Stimulated activated CD4-positive, alpha-beta T cell treated with anti-CD3 and anti-CD28 coated beads, Interleukin-12 subunit alpha, Interleukin-12 subunit beta, amount 100 ng/mL, for 24 hours (primary cell): ENCODE measurements at places on chromosomes 5 and 9.

- DNase-seq: no peak
Measured at GRCh38 chr5:74319076-74319475, 321.5 kb downstream of the ENC1 start.

DNA sequence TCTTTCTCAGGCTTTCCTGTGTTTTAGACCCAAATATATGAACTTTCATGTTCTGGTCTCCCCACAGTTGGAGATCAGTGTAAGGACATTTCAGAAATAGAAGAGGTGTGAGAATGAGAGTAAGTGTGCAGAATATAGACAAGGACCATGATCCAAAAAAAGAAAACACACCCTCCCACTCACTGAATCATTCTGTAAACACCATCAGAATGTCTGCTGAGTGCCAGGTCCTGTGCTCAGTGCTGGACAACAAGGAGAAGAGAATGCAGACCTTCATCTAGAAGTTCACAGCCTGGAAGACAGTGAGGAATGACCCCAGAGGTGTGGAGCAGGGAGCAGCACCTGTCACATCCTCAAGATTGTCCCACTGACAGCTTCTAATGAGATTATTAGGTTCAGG is 19.1 kb upstream of the SH3RF2 start:
- DNase-seq: no peak

GRCh38 chr5:155898284-155898683 is 428.7 kb upstream of the SGCD start:
- DNase-seq: no peak

- DNase-seq: no peak
Measured at GRCh38 chr5:116671211-116671736, 96.7 kb upstream of the SEMA6A start.

- DNase-seq: no peak
Measured at GRCh38 chr5:136435946-136436543, 70.7 kb upstream of the TRPC7 start.

GRCh38 chr9:129221979-129222635 is 44.0 kb upstream of the IER5L start:
- no peak for DNase-seq

GRCh38 chr9:90975781-90976538 is 174.3 kb downstream of the SYK start:
- DNase-seq: no peak

DNA sequence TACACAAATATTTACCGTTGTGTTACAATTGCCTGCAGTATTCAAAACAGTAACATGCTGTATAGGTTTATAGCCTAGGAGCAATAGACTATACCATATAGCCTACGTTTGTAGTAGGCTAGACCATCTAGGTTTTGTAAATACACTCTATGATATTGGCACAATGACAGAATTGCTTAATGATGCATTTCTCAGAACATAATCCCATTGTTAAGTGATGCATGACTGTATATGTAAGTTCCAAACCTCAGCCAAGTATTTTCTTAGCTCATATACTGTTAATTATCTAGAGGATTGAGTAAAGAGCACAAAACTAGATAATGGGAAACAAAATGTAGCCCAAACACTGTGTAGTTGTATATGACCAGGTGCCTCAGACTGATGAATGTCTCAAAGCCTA is 220.1 kb downstream of the ANXA1 start:
- DNase-seq: no peak

- DNase-seq: no peak
Measured at GRCh38 chr9:36551910-36552309, 20.8 kb upstream of the MELK start.

GRCh38 chr5:160787240-160787639 is 64.8 kb downstream of the ATP10B start:
- no peak for DNase-seq

DNA sequence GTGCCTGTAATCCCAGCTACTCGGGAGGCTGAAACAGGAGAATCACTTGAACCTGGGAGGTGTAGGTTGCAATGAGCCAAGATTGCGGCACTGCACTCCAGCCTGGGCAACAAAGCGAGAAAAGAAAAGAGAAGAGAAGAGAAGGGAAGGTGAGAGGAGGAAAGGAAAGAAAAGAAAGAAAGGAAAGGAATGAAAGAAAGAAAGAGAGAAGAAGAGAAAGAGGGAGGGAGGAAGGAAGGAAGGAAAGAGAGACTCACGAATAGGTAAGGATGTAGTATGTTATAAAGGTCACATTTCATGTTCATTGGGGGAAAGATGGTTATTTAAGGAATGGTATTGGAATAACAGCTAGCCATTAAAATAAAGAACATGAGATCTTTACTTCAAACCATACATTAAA is 10.4 kb upstream of the ANP32B start:
- no peak for DNase-seq

GRCh38 chr5:75367401-75367800 is 30.4 kb downstream of the HMGCR start:
- DNase-seq: no peak

DNA sequence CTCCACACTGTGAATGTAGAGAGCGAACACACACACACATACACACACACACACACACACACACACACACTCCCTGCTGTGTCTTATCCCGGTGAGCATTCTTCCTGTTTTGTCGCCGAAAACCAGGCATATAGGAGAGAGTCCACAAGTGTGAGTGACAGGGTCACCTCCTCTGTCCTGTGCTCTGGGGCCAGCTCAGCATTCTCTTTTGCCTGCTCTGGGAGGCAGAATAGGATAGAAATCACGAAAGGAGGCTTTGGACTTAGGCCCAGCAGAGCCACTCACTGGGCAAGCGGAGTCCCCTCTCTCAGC is 3.0 kb downstream of the LAMC3 start:
- DNase-seq: no peak

DNA sequence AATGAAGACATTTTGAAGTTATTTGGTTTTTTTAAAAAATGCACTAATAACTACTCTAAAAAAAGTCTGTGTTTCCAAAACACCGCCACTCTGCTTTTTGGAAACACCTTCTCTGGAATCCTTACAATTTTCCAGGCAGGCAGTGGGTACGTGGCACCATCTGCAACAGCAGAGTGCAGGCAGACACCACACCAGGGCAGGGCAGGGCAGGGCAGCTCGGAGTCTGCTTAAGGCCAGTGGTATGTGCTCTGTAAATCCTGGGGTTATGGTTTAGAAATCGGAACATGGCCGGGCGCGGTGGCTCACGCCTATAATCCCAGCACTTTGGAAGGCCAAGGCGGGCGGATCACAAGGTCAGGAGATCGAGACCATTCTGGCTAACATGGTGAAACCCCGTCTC is 97.6 kb downstream of the TLE1 start:
- DNase-seq: no peak

DNA sequence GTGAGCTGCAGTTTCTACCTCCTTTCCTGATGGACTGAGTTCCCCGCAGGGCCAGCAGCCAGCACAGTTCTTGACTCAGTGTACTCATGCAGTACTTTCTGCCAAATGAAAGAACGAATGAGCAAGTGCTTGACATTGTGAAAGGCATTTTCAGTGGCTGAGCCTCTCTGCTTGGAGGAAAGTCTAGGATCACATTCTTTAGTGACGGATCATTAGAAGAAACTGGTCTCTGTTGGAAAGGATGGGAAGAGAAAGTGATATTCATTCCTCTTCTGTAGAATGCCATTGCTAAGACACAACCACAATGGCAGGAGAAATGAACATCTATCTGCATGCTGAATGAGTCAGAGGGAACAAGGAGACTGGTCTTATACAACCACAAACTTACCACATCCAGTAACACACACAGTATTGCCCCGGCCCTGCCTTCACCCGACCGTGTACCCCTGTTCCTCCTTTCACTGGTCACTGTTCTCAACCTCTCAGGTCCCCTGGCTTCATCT is 206.9 kb downstream of the CRB2 start:
- DNase-seq: no peak

GRCh38 chr5:34674187-34674586 is 18.1 kb downstream of the RAI14 start:
- no peak for DNase-seq

- no peak for DNase-seq
Measured at GRCh38 chr5:33934176-33934575, 2.0 kb upstream of the RXFP3 start.

DNA sequence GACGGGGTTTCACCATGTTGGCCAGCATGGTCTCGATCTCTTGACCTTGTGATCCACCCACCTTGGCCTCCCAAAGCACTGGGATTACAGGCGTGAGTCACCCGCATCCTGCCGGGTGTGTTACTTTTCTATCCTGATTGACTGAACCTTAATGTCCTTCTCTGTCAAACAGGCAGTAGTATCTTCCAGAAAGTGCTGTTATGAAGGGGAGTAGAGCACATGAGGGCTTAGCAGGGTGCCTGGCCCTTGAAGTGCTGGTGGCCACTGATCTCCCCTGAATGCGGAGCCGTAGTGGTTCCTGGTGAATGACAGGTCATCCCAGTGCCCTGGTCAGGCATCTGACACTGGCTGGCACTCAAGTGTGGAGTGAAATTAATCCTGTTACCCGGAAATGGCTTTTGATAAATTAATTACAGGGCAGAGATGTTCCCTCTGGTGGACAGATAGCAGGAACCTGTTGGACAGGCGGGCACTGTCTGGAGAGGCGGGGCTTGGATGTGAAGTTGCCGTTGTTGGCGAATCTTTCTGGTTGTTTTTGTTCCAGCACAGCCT is 28.4 kb downstream of the PRRC2B start:
- DNase-seq: no peak

DNA sequence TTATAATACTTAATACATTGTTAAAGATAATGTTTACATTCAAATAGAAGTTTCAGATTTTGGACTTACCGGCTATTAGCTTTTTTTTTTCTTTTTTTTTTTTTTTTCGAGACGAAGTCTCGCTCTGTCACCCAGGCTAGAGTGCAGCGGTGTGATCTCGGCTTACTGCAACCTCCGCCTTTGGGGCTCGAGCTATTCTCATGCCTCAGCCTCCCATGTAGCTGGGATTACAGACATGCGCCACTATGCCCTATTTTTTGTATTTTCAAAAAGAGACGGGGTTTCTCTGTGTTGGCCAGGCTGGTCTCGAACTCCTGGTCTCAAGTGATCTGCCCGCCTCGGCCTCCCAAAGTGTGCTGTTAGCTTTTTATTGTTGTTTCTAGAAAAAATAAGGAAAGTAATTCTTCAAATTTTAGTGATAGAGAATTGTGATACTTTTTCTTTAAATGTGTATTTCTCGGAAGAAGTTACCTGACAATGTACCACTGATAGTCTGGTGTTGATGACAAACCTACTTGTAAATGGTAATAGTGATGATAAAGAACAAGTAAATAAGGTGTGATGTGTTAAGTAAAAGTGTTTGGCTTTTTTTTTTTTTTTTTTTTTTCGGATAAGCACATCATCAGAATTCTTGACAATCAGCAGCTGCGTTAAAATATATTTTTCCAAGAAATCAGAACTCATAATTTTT is 2.7 kb downstream of the CDC42SE2 start:
- no peak for DNase-seq

- no peak for DNase-seq
Measured at GRCh38 chr9:70081120-70081495, 37.5 kb downstream of the MAMDC2 start.

DNA sequence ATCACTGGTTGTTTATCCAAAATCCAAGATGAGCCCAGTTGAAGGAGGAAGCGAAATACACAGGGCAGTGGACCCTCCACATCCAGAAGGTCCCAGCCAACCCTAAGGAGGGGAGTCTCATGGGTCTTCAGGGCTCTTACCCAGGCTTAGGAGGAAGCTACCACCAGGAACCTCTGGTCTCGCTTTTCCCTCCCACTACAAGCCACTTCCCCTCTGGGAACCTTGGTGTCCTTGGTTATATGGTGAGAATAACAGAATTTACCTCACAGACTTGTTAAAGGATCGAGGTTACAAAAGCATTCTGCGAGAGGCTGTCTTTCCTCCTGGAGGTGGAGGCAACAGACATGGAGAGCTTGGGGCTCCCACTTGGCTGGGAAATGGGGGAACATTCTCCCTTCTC is 3.4 kb downstream of the HIGD2A start:
- no peak for DNase-seq

GRCh38 chr5:86320266-86320665 is 297.5 kb upstream of the COX7C start:
- no peak for DNase-seq

DNA sequence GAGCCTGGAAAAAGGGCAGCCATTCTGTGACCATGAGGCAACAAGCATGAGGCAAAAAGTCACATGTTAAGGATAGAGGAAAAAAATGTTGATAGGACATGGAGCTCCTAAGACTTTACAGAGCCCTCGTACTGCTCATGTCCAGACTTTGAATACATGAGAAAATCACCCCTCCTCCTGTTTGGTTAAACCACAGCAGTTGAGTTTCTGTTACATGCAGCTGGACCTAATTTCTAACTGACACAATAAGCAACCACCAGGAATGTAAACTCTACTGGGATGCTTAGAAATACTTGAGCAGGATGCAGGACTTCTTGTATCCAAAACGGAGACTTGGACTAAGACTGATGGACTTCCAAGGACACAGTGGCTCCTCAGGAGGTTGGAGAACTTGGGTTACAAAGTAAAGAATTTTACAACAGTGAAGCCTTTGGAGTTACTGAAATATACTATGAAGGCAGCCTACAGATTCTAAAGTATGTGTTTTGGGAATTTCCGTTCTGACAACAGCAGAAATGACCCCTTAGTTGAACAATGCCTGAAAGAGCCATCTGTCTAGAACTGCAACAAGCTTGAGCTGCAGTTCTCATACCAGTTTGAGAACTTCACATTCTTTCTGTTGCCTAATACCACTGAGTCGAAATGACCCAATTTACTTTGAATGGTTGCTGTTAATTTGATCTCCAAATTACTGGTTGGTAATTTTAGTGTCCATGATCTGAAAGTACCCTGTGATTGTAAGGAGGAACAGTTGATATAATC is 268.9 kb downstream of the PIK3R1 start:
- DNase-seq: no peak

DNA sequence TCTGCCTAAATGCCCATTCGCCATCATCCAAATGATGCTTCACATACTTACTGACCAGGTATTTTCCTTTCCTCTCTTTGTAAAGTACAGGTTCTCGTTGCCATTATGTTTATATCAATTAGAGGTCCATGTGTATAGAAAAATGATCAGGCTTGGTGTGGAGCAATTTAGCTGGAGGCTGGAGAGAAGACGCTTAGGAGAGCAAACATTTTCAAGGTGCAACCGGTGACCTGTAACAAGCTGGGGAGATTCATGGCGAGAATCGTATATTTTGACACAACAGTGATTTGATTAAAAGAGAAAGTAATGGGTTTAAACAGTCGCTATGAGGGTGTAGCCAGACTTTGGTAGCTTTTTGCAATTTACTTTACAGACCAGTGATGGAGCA is 170.9 kb upstream of the TBCA start:
- no peak for DNase-seq

DNA sequence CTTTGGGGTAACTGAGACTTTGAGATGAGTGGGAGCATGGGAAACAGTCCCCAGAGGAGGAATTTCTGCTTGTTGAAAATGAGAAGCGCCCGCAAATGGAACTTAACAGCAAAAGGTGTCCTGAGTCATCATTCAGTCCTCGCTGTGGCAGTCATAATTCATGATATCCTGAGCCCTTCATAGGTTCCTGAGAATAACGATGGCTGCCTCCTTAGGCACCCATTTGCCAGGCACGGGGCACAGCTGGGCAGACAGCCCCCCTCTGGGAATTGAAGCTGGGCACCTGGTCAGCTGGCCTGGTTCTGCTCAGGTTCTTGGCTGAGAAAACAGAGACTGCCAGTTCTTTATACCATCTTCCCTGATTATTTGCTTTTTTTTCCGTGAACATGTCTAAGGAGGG is 69.8 kb upstream of the EGFLAM start:
- no peak for DNase-seq
